ENCODE measurements at places on chromosomes 6 and 20. TPM values are rescaled to one million over a fixed set of nuclear protein-coding genes. Genes with fewer than 3 reads are reported as not detected.

DNA sequence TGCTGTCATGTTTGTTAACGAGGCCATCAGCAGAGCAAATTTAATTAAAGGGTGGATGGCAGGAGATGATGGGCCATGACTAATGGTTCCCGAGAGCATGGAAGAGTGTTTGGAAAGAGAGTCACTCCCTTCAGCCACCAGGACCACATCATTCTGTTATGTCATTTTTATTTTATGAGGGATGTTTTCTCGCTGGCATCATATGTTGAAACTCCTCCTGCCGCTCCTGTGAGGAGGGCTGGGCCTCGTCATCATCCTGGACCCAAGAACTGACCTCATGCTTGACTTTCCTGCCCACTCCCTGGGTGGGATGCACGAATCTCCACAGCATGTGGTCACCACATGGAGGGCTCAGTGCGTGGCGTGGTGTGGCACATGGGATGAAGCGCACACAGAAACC is 86.4 kb upstream of the FRMD1 start:
- no peak for DNase-seq
- no peaks in the 10 kb centered on the region for H3K27me3 ChIP-seq
- H3K4me1 ChIP-seq, result no peaks in the 10 kb centered on the region
- H3K4me3 ChIP-seq, result no peak overlapping the region
- no peak overlapping the region for H3K27ac ChIP-seq

GRCh38 chr6:160733050-160733646 is 31.1 kb downstream of the PLG start:
- no peaks in the 10 kb centered on the region for H3K27me3 ChIP-seq
- no peak overlapping the region for H3K27ac ChIP-seq
- H3K36me3 ChIP-seq, result no peaks in the 10 kb centered on the region
- no peaks in the 10 kb centered on the region for H3K4me1 ChIP-seq
- H3K4me3 ChIP-seq, result no peak overlapping the region

DNA sequence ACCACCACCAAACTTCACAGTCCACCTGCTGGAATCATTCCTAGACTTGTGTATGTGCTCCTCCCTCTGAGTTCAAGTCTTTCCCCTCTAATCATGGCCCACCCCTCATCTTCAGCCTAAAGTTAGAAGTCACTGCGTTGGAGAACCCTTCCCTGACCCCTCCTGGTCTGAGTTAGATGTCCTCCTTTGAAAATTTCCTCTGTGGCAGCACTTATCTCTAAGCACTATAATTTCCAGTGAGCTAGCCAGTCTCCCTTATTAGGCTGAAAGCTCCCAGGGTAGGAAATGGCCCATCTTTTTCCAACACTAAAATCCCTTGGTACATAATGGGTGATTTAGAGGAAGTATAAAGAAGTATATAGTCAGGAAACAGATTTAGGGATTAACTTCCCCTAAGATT is 63.2 kb downstream of the SESN1 start:
- DNase-seq, result no peak
- no peaks in the 10 kb centered on the region for H3K36me3 ChIP-seq
- no peak overlapping the region for H3K27ac ChIP-seq
- no peaks in the 10 kb centered on the region for H3K4me1 ChIP-seq
- H3K27me3 ChIP-seq, result no peaks in the 10 kb centered on the region
- no peak overlapping the region for H3K4me3 ChIP-seq

DNA sequence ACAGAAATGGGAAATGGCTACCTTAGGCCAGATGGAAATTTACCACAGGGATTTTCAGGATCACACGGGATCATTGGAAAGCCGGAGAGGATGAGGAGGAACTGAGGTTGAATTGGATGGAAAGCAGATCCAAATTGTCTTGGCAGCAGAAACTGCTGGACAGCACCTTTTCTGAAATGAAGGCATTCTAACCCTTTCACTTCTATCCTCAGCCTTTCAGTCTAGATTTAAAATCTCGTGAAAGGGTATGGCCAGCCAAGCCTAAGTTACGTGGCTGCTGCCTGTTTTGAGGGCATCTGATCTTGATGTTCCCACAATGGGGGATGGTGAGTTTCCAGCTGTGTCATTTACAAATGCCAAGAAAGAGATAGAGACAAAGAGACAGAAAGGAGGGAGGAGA is 358.2 kb downstream of the KIF16B start:
- no peak overlapping the region for H3K27ac ChIP-seq
- H3K4me1 ChIP-seq, result no peaks in the 10 kb centered on the region
- no peak for DNase-seq
- H3K4me3 ChIP-seq, result no peak overlapping the region
- H3K36me3 ChIP-seq, result no peaks in the 10 kb centered on the region

DNA sequence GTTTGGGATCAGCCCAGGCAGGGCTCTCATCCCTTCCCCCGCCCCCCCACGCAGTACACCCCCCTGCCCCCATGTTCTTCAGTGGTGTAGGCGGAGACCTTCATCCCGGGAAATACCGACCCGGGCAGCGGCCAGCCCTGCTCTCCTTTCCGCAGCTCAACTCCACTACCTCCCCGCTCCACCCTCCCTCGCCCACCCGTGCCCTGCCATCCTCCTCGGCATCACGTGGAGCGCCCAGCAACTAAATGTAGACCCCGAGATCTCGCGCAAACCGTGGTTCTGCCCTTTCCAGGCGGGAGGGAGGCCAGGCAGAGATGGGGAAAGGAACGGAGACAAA is 1932.2 kb upstream of the DEFB115 start:
- no peaks in the 10 kb centered on the region for H3K4me1 ChIP-seq
- H3K4me3 ChIP-seq, result no peak overlapping the region
- H3K27me3 ChIP-seq, result no peaks in the 10 kb centered on the region
- DNase-seq, result no peak

- no peaks in the 10 kb centered on the region for H3K36me3 ChIP-seq
- no peaks in the 10 kb centered on the region for H3K27me3 ChIP-seq
- DNase-seq, result no peak
- peak overlapping the region; percentile 58 for H3K27ac ChIP-seq
- peak overlapping the region; percentile 45 for H3K4me3 ChIP-seq
These were observed 41.2 kb downstream of the THBS2 start for GRCh38 chr6:169212436-169212835.

- no peaks in the 10 kb centered on the region for H3K27me3 ChIP-seq
- no peaks in the 10 kb centered on the region for H3K36me3 ChIP-seq
- DNase-seq, result no peak
- no peak overlapping the region for H3K4me3 ChIP-seq
These were observed 443.6 kb downstream of the CDC5L start for GRCh38 chr6:44831002-44831610.

GRCh38 chr6:159964046-159964445 is 4.8 kb upstream of the IGF2R start:
- peaks cover 4% of the 10 kb centered on the region for H3K27me3 ChIP-seq
- H3K36me3 ChIP-seq, result no peaks in the 10 kb centered on the region
- H3K4me3 ChIP-seq, result no peak overlapping the region
- DNase-seq, result no peak

DNA sequence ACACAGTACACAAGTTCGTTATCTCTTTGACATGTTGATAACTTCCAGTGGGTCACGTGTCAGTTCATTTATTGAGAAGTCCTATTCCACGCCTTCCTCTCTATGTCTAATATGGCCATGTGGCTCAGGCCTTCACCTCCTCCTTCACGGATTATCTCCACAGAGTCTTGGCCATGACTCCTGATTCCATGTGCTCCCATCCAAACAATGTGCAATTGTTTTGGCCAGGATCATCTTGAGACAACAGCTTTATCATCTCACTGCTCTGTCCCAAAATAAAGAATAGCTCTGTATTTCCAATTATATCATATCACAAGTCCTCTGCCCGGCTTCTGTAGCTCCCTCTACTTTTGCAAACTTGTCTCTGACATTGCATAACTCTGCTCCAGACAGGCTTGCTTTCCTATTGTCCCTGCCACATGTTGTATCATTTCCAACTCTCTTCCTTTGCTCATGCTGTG is 11.1 kb upstream of the TXNDC5 start:
- DNase-seq, result no peak
- peaks cover 4% of the 10 kb centered on the region for H3K27me3 ChIP-seq
- H3K4me1 ChIP-seq, result no peaks in the 10 kb centered on the region
- no peaks in the 10 kb centered on the region for H3K36me3 ChIP-seq

DNA sequence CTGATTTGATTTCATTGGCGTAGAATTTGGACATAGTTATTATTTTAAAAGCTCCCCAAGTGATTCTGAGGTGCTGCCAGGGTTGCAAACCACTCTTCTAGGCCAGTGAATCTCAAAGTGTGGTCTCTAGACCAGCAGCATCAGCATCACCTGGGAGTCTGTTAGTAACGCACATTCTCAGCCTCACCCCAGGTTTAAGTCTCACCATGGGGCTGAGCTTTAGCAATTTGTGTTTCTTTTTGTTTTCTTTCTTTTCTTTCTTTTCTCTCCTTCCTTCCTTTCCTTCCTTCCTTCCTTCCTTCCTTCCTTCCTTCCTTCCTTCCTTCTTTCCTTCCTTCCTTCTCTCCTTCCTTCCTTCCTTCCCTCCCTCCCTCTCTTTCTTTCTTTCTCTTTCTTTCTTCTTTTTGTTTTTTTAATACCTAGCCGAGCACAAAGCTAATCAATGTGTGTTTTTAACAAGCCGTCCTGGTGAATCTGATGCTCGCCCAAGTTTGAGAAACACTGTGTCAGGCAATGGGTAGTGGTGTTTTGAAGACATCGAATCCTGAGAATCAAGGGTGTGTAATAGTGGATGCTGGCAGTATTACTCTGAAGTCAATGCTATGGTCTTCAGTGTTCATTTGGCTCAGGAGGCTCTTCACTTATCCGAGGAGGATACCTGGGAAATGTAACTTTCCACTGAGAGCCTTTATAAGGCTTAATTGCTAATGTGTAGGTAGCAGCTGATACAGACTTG is 104.9 kb downstream of the SLX4IP start:
- H3K4me3 ChIP-seq, result no peak overlapping the region
- H3K27me3 ChIP-seq, result no peaks in the 10 kb centered on the region
- H3K27ac ChIP-seq, result peak overlapping the region; percentile 18
- no peaks in the 10 kb centered on the region for H3K36me3 ChIP-seq
- H3K4me1 ChIP-seq, result peaks cover 20% of the 10 kb centered on the region

DNA sequence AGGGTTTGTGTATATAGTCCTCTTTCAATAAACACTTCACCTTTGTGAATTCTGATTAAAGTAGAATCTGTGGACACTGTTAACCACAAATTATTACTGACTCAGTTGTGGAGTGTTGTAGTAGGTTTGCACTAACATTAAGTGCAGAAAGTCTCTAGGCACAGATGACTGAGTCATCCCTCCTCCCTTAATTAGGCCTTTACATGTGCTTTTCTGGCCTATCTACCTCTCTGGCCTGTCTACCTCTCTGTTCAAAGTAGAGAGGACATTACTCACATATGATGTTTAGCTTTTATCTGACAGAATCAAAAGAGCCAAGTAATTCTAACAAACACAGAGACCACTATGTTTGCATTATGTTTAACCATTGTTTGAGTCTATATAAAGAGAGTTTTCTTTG is 783.0 kb downstream of the TENT5A start:
- DNase-seq, result no peak
- no peaks in the 10 kb centered on the region for H3K4me1 ChIP-seq
- no peaks in the 10 kb centered on the region for H3K27me3 ChIP-seq
- no peak overlapping the region for H3K4me3 ChIP-seq
- H3K36me3 ChIP-seq, result no peaks in the 10 kb centered on the region
- no peak overlapping the region for H3K27ac ChIP-seq

DNA sequence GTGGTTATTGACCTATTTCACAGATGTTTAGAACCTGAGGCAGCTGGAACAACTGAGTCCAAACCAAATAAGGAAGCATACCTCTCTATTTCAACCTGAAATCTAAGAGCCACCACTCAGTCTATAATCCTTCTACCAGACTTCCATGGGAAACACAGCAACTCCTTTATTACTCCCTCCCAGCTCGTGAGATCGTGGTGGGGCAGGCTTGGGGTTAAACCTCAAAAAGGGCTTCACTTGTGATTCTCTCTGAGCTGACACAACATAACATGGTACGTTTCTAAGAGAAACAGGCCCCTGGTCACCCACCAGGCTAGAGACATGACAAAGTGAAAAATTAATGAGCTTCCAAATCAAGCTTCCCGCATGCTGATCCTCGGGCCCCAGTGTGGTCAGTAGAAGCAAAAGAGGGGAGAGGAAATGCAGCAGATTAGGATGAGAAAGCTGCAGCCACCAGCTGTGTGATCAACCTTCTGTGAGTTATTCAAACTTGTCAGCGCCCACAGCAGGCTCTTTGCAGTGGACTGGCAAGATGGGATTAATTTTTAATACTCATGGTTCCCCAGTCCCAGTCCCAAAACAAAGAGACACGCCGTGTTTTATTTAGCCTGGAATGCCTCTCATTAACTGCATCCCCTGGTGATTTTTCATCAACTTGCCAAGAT is 9.3 kb downstream of the PKHD1 start:
- DNase-seq, result no peak
- no peaks in the 10 kb centered on the region for H3K36me3 ChIP-seq
- no peaks in the 10 kb centered on the region for H3K4me1 ChIP-seq
- H3K27me3 ChIP-seq, result no peaks in the 10 kb centered on the region
- H3K27ac ChIP-seq, result no peak overlapping the region

GRCh38 chr6:46138281-46138680 is 8.5 kb downstream of the ENPP4 start:
- H3K4me1 ChIP-seq, result no peaks in the 10 kb centered on the region
- H3K27me3 ChIP-seq, result no peaks in the 10 kb centered on the region
- H3K36me3 ChIP-seq, result no peaks in the 10 kb centered on the region
- no peak for DNase-seq
- no peak overlapping the region for H3K4me3 ChIP-seq

DNA sequence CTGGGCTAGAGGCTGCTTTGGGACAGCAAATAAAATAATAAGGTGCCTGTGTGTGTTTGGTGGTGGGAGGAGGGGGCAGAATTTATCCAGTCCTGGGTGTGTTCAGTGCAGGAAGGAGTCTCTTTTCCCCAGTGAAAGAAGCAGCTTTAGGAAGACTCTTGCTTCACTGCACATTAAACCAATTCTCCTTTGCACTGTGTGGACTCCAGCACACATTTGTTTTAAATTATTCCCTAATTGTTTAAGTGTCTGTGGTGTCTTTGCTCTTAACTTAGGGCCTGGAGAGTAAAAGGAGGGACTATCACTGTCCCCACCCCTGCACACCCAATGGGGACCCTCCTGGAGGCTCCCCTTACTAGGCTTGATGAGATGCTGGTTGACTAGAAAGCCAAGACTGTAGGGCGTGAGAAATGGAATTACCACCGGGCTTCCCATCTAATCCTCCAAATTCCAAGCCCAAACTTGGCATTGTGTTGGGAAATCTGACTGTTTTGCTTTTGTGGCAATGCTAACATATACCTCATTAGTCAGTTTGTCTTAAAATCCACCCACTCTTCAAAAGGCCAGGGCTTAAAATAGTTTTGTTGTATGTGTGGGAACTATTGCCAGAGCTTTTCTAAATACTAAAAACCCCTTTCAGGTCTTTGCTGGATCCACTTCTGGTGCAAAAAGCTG is 13.5 kb upstream of the DAAM2 start:
- H3K4me3 ChIP-seq, result no peak overlapping the region
- no peak for DNase-seq
- H3K4me1 ChIP-seq, result no peaks in the 10 kb centered on the region
- H3K27me3 ChIP-seq, result no peaks in the 10 kb centered on the region
- H3K36me3 ChIP-seq, result no peaks in the 10 kb centered on the region
- H3K27ac ChIP-seq, result no peak overlapping the region

- H3K27me3 ChIP-seq, result no peaks in the 10 kb centered on the region
- no peak overlapping the region for H3K4me3 ChIP-seq
- no peaks in the 10 kb centered on the region for H3K4me1 ChIP-seq
- H3K36me3 ChIP-seq, result no peaks in the 10 kb centered on the region
- no peak for DNase-seq
These were observed 25.8 kb upstream of the FABP7 start for GRCh38 chr6:122753688-122754056.

DLK2 gene
- 19.1 TPM for total RNA-seq

MOCS1 gene
- total RNA-seq, result 0.98 TPM

GABRR2 gene
- 0.18 TPM for total RNA-seq

SSTR4 gene
- total RNA-seq, result not detected

HLA-F gene
- total RNA-seq, result 7.5 TPM

CDH4 gene
- total RNA-seq, result not detected

COX7A2 gene
- total RNA-seq, result 707 TPM

All from Panc1 (cell line).